Ecto neural progenitor cell (in vitro differentiated cells): ENCODE measurements at places on chromosomes 7 and 10.

GRCh38 chr10:37865264-37865663 is 7.9 kb upstream of the ZNF248 start:
- no peak for DNase-seq

GRCh38 chr10:80382989-80383388 is 25.4 kb upstream of the PRXL2A start:
- DNase-seq = peak; percentile 53

GRCh38 chr10:95560278-95561176 is 644 bp downstream of the SORBS1 start:
- DNase-seq = peak; percentile 66

DNA sequence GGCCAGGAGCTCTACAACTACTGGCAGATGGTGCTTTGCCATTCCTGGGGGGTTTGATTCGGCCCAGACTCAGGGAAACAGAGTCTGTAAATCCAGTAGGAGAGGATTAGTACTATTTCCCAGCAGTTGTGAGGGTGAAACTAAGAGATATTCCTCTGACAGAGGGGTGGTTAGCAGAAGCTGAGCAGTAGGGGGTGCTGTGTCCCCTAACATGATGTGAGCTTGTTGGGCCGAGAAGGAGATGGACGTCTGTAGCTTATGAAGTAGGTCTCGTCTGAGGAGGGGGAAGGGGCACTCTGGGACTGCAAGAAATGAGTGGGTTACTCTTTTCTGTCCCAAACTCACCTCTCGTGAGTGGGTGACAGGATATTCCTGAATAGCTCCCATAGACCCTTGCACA is 179.2 kb upstream of the MBL2 start:
- DNase-seq = peak; percentile 63

- DNase-seq = no peak
Measured at GRCh38 chr10:84596585-84596984, 268.2 kb downstream of the CCSER2 start.

DNA sequence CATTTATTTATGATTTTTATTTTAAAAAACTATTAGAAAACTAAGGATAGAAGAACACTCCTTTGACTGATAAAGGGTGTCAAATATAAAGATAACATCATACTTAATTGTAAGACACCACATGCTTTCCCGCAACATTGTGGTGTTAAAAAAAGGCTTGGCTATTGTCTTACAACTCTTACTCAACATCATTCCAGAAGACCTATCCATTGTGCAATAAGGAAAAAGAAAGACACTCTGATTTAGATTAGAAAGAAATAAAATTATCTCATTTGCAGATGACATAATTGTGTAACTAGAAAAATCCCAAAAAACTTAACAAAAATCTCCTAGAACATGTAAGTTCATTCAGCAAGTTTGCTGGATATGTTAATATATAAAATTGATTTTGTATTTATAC is 296.7 kb upstream of the GNAI1 start:
- DNase-seq = no peak

GRCh38 chr7:3260401-3260715 is 40.7 kb upstream of the SDK1 start:
- DNase-seq = no peak

GRCh38 chr10:44985175-44985681 is 6.6 kb upstream of the DEPP1 start:
- DNase-seq = no peak

DNA sequence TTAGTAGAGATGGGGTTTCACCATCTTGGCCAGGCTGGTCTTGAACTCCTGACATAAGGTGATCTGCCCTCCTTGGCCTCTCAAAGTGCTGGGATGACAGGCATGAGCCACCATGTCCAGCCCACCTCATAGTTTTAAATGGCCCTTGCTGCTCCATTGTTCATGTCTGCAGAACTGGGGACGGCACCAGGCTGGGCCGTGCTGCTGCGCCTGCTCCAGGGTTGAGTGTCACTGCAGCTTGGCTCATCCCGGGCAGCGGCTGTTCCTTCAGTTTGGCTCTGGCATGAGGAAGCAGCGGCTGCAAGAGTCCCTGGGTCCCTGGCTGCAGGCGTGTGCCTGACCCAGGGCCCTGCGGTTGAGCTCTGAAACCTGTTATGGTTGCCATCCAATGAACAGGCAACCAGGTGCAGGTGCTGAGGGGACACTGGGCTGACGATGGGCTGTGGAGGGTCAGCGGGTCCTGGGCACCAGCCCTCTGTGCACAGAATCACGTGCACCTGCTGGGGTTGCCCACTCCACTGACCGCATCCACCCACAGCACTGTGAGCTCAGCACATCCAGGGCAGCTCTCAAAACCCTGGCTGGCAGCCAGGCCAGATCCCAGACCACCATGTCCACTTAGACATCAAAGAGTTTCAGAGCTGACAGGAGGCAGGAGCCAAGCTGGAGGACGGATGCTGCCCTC is 70.2 kb upstream of the PPP2R2D start:
- DNase-seq = no peak

- no peak for DNase-seq
Measured at GRCh38 chr7:88965371-88965770, 169.8 kb upstream of the TEX47 start.

- DNase-seq = no peak
Measured at GRCh38 chr10:58158806-58159205, 108.9 kb downstream of the IPMK start.

DNA sequence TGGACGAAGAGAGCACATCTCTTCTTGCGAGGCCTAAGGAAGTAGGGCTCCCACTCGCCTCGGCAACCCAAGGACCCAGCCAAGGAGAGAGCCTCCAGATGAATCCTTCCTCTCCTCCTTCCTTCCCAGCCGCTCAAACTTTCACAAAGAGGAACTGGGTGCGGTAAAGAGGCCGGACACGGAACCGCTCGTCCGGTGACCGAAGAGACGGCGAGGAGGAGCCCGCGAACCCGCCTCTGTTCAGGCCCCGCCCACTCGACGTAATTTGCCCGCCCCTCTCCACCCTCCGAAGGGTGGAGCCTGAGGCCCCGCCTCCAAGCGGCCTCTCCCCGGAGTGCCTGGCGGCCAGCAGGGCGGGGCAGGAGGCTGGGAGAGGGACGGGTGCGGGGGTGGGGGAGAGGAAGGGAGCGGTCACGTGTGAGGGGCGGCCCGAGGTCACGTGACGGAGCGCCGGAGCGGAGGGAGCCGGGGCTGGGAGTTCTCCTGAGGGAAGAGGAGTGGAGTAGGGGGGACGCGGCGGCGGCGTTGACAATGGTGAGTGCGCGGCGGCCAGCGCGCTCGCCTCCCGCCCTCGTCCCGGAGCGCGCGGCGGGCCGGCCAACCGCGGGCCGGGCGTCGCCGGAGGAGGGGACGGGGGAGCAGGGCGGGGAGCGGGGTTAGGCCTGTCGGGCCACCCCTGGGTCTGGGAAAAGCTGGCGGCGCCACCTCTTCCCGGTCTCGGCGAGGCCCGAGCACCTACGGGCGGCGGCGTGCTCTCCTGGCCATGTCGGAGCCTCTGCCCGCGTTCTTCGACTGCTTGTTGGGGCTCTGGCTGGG is at the start of gene VPS26A:
VPS26A (plus strand) TSS at position 432 of the 816 bp plus-strand sequence; CDS start at position 532, 100 bp downstream.
- peak; percentile 100 for DNase-seq

GRCh38 chr10:95268438-95268837 is 22.4 kb downstream of the PDLIM1 start:
- DNase-seq = no peak

DNA sequence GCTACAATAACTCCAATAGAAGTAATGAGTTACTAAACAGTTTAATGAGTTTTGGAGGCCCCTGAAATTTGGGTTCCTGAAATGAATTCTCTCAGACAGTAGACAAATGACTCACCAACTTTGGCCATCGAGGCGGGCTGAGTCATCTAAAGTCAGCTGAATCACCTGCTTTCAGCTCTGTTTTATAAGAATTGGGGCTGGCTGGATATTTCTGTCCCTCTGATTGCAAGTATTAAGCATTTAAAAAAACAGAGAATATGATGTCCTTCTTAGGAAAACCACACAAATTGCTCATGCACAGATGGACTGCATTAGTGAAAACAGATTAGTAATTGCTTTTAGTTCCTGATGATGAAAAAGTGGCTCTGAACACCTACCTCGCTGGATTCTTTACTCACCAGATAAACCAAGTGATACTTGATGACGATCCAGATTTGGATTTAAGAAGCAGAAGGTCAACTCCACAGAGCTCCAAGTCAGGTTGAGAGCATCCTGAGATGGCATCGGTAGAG is 59.1 kb downstream of the ZNF365 start:
- no peak for DNase-seq

GRCh38 chr7:116584721-116585120 is 59.9 kb downstream of the CAV1 start:
- no peak for DNase-seq

GRCh38 chr7:48427671-48428070 is 256.4 kb downstream of the ABCA13 start:
- DNase-seq = no peak

DNA sequence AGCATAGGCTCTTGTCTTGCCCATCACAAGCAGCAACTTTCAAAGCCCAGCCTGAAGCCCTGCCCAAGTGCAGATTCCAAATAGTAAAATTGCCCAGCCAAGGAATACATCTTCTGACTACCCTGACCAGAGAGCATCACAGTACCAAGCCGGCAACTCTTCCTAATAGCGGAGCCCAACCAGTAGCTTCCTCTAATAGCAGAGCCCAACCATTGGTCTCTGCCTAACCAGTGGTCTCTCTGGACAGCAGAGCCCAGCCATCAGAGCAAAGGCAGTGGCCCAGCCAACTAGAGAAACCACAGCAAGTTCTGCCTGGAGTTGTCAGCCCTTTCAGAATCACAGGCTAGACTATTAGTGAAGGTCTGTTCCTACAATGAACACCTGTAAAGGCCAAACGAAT is 285.6 kb downstream of the HGF start:
- no peak for DNase-seq

DNA sequence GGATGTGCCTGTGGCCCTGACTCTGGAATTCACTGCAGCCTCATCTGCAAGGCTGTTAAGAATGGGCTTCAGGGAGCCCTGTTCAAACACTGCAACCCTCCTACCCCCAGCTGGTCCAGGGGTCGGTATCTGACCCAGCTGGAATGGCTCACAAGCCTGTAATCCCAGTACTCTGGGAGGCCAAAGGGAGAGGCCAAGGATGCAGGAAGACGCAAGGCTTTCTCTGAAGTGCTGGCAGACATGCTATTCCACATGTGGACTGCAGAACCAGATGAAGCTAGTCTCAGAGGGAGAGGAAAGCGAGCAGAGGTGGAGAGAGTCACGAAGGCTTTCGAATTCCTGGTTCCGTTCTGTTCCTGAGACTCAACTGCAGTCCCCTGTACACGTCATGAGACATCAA is 45.0 kb downstream of the ESYT2 start:
- no peak for DNase-seq

DNA sequence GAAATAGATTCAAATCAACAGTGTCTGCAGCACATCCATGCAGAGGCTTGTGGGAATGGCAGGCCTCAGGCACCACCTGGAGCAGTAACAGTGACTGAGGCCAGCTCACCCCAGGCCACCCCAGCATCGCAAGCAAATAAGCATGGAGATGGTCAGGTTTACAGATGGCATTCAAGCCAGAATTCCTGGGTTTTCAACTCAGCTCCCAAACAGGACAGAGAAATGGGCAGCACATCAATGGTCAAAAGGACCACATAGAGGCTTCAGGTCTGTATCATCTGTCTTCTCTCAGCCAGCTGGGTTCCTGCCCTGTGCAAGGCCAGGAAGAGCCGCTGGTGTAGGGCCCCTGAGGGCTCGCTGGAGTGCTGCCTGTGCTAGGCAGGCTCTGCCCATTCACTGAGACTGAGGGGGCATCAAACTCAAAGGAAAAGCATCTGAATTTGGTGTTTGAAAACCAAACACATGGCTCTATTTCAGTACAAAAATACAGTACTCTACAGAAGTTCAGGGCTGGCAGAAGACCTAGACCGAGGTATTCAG is 112.5 kb downstream of the KMT2E start:
- no peak for DNase-seq

GRCh38 chr7:124276005-124276622 is 243.2 kb upstream of the TMEM229A start:
- no peak for DNase-seq

DNA sequence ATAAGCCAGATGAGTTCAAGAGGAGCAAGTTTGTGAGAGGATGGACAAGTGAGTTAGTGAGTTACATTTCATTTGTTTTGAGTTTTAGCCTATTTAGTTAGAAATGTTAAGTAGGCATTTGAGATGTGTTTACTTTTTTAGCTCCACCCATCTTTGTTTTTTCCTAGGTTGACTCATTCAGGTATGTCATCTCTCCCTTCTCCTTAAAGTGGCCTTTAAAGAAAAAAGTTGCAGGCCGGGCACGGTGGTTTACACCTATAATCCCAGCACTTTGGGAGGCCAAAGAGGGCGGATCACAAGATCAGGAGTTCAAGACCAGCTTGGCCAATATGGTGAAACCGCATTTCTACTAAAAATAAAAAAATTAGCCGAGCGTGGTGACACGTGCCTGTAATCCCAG is 71.2 kb downstream of the BMPR1A start:
- DNase-seq = no peak

DNA sequence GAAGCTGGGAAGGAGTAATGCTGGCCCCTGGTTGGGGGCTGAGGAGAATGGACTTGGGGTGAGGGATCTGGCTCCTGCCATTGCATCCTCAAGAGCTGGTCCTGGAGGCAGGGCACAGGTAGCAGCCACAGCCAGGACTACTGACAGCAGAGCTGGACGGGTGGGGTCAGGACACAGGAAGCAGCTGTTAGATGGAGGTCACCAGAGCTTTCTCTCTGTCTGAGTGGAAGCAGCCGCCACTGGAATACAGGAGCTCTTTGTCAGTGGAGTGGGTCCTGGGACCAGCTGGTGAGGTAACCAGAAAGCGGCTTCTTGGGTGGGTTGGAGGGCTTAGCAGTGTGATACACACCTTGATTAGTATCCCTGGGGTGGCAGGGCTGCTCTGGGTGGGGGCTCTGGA is 58.1 kb upstream of the AQP1 start:
- DNase-seq = no peak

DNA sequence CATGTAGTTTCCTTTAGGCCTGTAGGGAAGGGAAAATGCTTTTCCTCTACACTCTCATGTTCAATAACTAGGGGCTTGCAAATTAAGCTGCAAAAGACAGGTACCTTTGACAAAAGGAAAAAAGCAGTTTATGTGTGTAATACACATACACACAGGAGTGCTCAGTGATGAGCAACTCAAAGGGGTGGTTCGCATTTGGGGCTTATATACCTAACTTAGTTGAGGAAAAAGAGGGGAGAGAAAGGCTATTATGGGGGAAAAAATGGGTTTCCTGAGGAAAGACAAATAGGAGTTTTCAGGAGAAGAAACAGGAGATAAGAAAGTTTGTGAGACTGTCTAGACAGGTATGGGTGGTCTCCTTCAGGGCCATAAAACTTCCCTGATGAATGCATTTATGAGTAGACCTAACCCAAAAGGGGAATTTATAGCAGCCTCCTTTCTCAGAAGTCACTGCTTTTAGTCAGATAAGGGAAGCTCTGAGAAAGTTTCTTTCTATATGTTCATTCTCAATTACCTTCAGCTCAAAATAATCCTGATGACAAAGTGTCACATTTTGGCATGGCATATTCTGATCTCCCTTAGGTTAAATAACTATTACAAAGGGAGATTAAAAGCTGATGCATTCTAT is 55.2 kb upstream of the EZH2 start:
- no peak for DNase-seq
